CD4-positive, alpha-beta T cell treated with Interleukin-15 for 4 hours (primary cell): ENCODE measurements at places on chromosomes 13 and 19.

GRCh38 chr19:57105976-57106721, 13.6 kb upstream of the USP29 start:
- no peak for DNase-seq

GRCh38 chr13:106349080-106349931, 186.2 kb downstream of the EFNB2 start:
- no peak for DNase-seq

DNA sequence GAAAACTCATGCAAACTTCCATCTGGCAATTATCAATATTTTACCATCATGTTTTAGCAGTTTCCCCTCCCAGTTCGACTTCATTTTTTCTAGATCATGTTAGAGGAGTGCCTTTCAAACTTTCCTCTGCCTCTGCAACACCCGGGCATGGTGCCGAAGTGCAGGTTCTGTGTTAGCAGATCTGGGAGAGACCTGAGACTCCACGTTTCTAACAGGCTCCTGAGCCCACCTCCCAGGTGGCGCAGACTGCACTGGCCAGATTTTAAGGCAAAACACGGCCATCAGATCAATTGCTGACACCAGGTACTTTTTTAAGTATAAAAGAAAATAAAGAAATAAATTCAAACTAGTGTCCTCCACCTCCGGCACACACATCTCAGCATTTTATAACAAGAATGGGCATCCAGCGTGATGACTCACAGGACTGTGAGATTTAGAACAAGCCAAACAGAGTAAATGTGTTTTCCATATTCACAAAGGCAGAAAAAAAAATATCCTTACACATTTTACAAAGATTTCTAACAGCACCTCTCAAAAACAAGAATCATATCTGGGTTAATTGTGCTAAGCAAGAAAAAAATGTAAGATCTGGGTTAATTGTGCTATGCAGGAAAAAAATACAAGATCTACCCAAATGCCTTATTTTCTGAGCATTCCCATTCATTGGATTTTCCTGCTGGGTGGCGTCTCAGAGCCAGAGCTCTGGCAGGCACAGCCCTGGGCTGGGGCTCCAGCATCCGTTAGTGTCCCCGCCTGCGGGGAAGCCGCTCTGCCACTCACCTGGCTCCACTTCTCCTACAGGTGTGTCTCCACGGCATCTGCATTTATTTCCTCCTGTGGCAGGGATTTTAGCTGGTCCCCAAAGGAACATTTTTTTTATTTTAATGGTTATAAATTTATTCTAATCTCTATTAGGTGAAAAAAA, 127.9 kb upstream of the SOX1 start:
- no peak for DNase-seq

GRCh38 chr13:76019421-76020044, 383.4 kb downstream of the LMO7 start:
- DNase-seq = no peak

DNA sequence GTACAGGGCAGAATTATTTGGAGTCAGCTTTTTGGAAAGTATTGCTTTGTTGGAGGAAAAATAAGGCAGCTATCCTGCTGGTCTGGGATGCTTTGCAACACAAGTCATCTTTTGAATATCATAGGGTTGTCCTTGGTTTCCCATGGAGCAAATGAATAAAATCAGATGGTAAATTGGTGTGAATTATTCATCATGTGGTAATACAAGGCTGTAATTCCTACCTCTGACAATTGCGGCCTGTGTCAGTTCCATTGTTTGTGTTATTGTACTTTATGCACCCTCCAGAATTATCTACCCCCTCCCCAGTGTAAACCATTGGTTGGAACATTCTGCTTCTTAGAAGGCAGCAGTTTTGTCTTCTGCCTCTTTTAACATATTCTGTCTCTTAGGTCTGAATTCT, 46.2 kb downstream of the RNASEH2B start:
- DNase-seq = no peak

DNA sequence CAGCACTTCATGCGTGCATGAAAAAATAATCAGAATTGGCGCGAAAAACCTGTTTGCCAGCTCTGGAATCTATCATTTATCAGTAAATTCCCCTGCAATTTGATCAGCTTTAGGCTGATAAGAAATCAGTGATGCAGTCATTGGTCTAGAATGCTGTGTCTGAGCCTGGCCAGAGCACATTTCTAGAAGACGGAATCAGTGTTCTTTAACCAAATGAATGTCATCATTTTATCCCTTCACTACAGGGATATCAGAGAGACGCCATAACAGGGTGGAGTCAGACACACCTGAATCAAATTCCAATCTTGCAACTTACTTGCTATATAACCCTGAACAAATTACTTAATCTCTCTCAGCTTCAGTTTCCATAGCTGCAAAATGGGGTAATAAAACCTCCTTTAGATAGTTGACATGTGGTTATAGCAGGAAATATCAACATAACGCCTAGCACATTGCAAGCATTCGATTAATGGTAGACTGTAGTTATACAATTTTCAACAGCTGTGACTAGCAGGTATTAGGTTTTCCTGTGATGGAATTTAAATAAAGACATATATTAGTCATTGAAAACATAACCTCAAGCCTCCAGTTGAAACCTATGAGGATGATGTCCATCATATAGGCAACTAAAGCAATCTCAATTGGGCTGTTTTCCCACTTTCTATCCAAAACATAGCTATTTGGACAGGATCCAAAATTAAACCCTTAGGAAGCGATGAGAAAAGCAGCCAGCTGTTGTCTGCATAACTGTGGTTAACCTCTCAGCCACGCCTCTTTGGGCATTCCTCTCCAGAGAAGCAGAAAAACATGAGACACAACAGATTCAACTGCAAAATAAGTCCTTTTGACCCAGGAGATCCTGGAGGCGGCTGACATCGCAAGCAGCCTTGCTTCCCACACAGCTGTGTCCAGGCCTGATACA, 51.6 kb upstream of the UBL3 start:
- DNase-seq = peak; percentile 36

DNA sequence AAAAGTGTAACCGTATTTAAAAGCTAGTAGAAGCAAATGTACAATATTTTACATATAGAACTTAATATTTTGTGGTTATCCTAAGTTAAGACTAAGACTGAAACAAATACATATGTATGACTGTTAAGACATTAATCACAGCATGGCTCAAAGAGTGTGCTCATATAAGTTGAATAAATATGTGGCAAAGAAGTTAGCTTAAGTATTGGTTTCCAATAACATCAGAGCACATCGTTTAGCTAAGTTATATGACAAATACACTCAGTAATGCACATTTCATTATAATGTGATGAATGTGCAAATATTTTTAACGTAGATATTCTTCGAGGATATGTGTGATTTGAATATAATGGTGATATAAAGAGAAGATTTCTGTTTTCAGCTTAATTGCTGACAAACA, 253.8 kb downstream of the SLITRK5 start:
- DNase-seq = no peak

DNA sequence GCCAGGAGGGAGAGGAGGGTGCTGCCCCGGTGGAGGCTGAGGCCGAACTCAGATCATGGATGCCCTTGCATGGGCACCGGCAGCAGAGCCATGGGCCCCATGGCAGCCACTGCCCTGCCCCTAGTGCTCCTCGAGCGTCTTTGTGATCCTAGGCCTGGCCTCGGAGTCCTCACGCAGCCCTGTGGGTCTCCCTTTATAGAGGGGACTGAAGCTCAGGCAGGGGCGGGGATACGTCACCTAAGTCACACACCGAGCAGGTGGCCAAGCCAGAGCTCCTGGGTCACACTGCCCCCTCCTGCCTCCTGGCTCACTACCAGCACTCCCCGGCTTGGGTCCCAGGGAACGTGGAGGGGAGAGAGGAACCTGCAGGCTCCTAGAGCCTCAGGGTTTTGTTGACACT, 28.7 kb downstream of the DHX34 start:
- DNase-seq = no peak

- no peak for DNase-seq
Observed at GRCh38 chr19:8161135-8161646, 11.8 kb upstream of the FBN3 start.

DNA sequence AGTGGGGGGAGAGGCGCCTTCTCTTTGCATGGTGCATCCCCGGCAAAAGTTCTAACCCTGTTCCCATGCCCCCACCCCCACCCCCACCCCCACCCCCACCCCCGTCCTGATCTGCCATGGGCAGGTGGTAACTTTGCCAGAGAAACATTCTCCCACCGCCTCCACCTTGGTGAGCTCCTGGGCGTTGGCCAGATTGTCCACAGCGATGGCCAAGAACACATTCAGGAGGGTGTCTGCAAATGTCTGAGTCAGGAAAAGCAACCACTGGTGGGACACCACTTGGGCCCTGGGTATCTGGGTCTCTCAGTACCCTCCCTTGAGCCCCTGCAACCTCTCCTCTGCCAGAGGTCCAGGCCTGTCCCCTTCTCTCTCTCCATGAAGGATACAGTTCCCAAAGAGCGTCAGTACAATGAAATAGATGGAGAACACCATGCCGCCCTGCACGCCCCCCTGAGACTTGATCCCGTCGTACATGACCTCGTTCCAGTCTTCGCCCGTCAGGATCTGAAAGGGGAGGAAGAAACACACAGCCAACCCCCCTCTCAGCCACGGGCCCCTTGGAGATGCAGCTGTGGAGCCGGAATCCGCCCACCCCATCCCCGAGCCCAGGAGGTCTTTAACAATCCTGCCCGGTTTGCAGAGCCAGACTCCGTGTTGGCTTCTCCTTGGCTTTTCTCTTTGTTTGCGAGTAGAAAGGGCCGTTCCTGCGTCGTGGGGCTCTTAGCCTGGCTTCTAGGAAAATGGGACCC, 153.3 kb downstream of the IER2 start:
- no peak for DNase-seq

- DNase-seq = no peak
Observed at GRCh38 chr19:1644070-1644469, 8.3 kb downstream of the TCF3 start.

- no peak for DNase-seq
Observed at GRCh38 chr13:96003304-96003703, 49.9 kb downstream of the UGGT2 start.

- no peak for DNase-seq
Observed at GRCh38 chr19:1223018-1223855, 14.6 kb downstream of the CBARP start.

GRCh38 chr13:32316501-32316900, 1.2 kb downstream of the BRCA2 start:
- DNase-seq = no peak

DNA sequence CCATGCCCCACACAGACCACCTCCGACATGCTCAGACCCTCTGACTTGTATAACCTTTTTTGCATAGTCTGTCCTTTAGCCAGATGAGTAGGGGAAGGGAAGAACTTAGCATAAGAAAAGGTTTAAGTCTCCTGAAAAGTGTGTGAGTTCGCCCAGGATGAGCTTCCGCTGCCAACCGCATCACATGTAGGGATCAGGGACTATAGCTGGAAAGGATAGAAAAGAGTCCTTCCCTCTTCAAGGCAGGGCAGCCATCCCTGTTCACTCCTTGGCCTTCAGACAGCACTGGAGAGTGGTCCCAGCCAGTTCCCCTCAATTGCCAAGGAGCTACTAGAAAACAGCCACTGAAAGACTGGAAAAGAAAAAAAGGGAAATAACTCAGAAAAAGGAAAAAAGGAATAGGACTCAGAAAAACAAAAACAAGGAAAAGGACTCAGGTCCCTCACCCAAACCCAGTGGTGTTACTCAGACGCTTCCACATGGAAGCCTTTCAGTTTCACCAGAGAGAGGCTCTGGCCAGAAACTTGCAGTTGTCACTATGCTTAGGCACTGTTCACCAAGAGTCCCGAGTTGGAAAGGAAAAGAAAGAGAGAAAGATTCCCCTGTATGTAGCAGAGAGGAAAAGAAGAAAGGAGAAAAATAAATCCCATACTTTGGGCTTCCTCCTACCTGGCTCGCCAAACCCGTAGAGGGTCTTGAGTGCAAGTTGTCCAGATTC, 5.6 kb upstream of the TM9SF2 start:
- no peak for DNase-seq

DNA sequence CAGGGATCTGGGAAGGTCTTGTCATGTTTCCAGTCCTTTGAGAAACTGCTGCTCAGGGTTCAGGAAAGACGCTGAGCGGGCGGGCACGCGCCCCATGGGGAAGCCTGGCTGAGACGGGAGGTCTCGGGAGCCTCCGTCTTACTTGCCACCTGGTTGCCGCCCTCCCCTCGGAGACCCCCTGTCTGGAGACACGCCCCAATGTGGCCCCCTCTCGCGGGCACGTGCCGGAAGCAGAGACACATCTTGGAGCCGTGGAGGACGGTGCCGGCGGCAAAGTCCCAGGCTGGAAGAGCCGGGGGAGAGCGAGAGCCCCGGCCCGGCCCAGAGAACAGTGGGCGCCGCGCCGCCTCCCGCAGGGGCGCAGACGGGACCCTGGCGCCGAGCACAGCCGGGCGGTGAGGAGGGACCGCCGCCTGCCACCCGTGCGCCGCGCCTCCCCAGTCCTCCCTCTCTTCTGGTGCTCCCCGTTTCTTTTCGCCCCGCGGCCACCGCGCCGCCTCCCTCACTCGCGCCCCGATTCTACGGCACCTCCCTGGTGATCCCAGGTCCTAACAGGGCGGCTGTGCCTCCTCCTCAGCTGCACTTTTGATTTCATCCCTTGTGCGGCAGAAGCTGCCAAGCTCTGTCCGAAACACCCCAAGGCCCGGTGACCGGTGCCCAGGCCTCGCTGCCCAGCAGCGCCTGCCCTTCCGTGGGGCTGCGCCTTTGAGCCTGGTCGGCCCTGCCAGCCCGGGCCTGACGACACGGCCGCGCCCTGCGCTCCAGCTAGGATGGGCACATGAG, 15.5 kb downstream of the GJB2 start:
- DNase-seq = no peak

DNA sequence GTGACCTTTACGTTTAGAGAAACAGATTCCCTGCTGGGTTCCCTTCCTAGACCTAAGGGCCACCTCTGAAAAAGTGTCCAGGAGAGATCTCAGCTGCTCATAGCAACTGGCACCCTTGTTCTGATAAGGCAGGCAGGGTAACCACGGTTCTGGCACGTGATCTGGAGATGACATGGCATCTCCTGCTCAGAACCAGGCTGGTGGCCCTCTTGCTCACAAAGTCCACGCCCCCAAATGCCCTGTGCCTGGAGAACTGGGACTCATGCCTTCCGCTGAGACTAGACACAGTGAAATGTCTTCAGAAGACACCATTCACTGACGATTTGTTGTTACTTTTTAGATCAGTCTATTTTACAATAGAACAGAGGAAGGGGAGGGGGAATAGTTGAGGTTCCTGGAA, 174.1 kb downstream of the ZNF536 start:
- no peak for DNase-seq

GRCh38 chr13:40666933-40667621, 636 bp upstream of the FOXO1 start:
- DNase-seq = no peak

- no peak for DNase-seq
Observed at GRCh38 chr19:47805313-47805712, 962 bp upstream of the TPRX1 start.

GRCh38 chr13:33244907-33245287, 40.7 kb downstream of the STARD13 start:
- DNase-seq = no peak

DNA sequence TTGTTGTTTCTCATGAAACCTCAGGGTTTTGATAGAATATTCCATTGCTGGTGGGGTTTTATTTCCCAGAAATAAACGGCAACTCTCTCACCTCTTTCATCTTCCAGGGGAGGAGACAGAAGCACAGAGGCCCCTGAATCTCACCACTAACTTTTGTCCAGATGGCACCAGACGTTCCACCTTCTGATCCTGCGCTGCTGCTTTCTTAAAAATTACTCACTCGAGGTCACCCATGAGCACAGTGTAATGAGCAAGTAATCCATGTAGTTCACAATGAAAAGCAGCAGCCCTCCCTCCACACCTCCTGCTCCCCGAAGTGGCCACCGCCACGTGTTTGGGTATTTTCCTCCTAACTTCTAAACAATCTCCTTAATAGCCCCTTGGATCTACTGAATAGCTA, 51.3 kb downstream of the TEX29 start:
- no peak for DNase-seq
